ENCODE measurements at places on chromosomes 2 and 18. TPM values are rescaled to one million over a fixed set of nuclear protein-coding genes. Genes with fewer than 3 reads are reported as not detected.

The ENOSF1 gene
- total RNA-seq, result 61.2 TPM

The SKA1 gene
- 46.0 TPM for total RNA-seq

The TIGD1 gene
- 5.8 TPM for total RNA-seq

The CDCA7 gene
- total RNA-seq, result 64.1 TPM

The RNU2-63P gene
- total RNA-seq, result 14.4 TPM

The IL36A gene
- not detected for total RNA-seq

The TMEM247 gene
- not detected for total RNA-seq

The CNTNAP5 gene
- not detected for total RNA-seq

The ABCB11 gene
- total RNA-seq, result not detected
